HL-60 (cell line): ENCODE measurements at places on chromosomes 13 and 19.

- DNase-seq: no peak
Measured at GRCh38 chr13:111267205-111267604, 53.2 kb upstream of the TEX29 start.

GRCh38 chr13:88932950-88933349 lies 1261.8 kb downstream of the SLITRK5 start:
- DNase-seq: no peak

DNA sequence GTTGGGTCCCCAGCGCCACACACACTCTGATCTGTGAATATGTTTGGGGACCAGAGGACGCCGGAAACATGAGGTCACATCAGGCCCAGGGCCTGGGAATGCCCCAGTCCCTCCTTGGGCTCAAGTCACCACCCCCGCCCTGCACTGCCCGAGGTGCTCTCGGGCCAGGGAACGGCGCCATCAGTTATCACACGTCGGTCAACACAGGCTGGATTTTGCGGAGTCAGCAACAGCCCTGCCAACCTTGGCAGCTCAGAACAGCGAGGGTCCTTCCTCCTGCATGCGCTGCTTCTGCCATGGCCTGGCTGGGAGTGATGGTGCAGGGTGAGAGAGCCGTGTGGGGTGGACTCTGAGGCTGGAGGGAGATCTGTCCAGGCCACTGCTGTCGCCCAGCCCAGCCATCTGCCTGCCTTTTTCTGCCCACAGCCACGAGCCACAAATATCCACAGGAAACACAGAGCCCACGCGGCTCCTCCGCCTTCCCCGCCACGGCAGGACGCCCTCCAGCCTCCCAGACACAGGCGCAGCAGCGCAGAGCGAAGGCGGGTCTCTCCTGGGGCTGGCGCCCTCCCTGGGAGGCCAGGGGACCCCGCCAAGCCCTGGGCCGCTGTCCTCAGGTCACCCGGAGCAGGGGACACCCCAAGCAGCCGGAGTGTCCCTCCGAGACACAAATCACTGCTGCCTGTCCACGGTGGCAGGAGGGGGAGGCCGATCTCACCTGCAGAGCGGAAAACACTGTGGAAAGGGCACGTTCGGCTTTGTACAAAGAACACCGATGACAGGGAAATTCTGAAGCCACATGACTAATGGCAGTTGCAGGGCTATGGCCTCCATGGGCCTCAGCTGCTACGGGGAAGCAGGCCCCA lies 31.6 kb upstream of the CACTIN start:
- no peak for DNase-seq

DNA sequence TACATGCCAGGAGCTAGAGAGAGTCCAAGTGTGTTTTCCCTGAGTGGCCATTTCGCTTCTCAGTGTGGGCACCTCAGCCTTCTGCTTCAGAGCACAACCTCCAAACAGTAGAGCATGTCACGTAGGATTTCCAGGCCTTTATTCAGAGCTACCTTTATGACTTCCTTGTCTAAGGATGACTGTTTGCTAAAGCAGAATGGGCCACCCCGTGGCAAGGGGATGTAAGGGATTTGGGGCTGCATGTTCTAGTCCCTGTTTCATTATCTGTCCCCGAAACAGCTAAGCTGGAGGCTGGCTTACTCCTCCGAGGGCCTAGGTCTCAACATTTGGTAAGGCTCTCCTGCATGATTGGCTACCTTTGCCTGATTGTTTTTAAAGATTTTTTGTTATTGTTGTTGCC lies 6.0 kb downstream of the RNASEH2B start:
- DNase-seq: peak; percentile 89

GRCh38 chr13:93922063-93922855 lies 557.2 kb downstream of the DCT start:
- no peak for DNase-seq

GRCh38 chr13:100535426-100536135 lies 53.0 kb downstream of the GGACT start:
- DNase-seq: no peak

DNA sequence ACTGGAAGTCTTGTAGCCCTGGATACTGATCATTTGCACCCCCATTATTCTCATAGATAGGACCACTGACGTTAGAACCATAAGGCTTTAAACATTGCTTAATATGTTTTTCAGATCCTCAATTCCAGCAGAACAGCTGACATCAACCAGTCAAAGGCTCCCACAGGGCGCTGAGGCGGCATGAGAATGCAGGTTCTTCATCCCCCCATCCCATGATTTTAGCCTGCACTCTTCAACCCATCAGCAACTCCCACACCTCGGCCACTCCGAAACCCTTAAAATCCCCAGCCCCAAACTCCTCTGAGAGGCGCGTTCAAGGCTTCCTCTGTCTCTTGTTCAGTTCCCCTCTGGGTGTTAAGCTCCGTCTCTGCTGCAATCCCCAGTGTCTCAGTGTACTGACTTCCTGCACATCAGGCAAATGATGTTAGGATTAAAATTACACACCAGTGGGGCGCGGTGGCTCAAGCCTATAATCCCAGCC lies 24.3 kb upstream of the LAMP1 start:
- peak; percentile 78 for DNase-seq

GRCh38 chr13:41306271-41307145 lies 4.6 kb upstream of the NAA16 start:
- no peak for DNase-seq

- no peak for DNase-seq
Measured at GRCh38 chr13:48334534-48335127, 31.1 kb downstream of the RB1 start.

- no peak for DNase-seq
Measured at GRCh38 chr19:36058481-36059179, 3.9 kb downstream of the WDR62 start.

DNA sequence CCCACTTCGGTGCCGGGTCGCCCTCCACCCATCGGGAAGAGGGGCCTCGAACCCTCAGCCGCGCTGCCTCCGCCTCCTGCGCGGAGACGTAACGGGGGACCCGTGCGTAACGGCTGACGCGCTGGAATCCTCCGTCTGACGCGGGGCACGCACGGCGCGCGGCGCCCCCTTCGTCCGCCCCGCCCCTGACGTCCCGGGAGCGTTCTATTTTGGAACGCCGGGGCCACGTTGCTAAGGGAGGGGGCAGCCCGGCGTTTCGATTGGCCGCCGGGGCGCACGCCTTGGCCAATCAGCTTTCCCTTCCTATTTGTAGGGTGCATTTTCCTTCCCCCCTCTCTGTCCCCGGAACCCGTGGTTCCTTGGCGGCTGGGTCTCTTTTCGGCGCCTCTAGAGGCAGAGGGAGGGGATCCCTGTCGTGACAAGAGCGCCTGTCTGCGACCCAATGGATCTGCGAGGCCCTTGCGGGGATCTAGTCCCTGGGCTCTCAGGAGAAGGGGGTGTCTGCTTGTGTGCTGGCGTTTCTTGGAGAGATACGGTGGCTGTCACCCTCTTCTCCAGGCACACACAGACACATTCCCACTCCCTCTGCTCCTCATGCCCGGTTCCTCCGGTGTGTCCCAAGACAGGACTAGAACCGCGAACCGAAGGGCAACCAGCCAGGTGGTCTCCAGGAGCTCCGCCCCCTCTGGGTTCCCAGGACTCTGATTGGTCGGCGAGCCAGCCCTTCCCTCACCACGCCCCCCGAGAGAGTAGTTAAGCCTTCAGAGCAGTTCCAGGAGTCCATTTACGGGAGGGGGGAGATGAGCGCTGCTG lies 1.5 kb downstream of the FOSB start:
- peak; percentile 95 for DNase-seq

GRCh38 chr13:41286370-41286769 lies 23.0 kb upstream of the MTRF1 start:
- DNase-seq: no peak

GRCh38 chr13:51070005-51070649 lies 40.9 kb downstream of the C13orf42 start:
- DNase-seq: peak; percentile 49

- no peak for DNase-seq
Measured at GRCh38 chr13:71240911-71241310, 626.1 kb downstream of the DACH1 start.

GRCh38 chr13:73722120-73722519 lies 412.1 kb downstream of the KLF12 start:
- no peak for DNase-seq

DNA sequence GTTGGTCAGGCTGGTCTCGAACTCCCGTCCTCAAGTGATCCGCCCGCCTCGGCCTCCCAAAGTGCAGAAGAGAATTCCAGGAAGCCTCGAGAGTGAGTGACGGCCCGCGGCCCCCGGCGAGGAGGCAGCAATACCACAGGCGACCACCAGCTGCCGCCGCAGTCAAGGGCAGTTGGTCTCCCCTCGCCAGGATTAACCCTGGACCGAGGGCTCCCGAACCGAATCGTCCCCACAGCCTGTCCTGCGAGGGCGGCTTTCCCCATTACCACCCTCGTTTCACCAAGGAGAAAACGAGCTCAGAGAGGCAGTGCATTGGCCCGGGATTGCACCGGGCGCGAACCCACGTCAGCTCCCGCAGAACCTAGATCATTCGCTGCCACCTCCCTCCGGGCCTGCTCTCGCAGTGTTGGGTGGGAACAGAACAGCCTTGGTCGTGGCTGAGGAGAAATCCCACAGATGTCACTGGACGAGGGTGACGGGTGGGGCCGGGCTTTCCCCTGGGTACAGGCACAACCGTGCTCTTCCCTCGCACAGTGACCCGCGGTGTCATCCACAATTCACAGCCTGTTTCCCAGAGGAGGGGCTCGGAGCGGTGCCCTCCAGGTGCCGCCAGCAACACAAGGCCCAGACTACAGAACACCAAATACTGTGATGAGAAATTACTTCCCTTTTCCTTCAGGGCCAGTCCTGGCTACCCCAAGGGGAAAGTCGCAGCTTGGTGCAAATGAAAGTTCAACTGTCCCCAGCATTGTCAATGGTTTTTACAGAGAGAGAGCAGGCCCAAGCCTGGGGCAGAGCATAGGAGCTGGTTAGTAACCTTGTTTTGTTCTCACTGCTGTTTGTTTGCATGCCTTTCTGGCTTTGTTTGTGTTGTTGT lies 24.8 kb downstream of the C2CD4C start:
- DNase-seq: no peak

DNA sequence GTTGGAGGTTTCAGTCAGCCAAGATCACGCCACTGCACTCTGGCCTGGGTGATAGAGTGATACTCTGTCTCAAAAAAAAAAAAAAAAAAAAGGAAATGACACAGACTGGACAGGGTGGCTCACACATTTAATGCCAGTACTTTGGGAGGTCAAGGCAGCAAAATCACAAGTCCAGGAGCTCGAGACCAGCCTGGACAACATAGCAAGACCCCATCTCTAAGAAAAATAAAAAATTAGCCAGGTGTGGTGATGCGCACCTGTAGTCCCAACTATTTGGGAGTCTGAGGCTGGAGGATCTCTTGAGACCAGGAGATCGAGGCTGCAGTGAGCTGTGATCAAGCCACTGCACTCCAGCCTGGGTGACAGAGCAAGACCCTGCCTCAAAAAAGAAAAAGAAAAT lies 22.6 kb upstream of the NAPA start:
- DNase-seq: no peak

GRCh38 chr13:95444006-95444730 lies 108.4 kb upstream of the CLDN10 start:
- DNase-seq: no peak

DNA sequence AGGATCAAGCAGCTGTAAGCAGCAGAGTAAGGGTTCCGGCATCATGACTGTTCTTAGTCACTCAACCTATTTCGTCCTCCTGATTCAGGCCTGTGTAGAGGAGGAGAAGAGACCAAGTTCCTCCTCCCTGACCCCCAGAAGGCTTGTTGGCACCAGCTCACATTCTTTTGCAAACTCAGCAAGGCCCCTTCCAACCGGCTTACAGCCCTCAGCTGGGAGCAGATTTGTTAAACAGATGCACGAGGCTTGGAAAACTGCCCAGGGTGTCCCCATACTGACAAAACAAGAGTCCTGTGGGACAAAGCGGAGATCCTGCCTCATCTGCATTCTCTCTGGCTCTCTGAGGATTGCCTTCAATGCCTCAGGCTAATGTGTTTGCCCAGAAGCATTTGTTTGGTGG lies 113.2 kb upstream of the SOX21 start:
- DNase-seq: no peak

DNA sequence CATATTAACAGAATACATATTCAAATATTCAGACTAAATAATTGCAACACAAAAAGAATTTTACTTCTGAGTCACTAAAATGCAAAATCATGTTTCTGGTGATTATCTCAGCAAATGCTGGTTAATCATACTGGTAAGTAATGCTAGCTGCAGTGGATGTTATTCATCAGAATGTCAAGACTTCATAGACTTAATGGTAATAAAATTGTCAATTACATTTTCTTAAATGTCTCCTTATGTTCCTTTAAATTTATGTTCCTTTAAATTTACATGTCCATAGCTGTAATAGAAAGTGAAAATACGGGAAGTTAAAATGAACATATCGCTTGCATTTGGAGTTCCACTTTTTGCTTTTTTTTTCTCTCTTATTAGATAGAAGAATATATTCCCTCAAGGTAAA lies 853.0 kb downstream of the SLITRK6 start:
- no peak for DNase-seq

GRCh38 chr19:2249010-2249866 lies at the start of gene AMH:
AMH (plus strand) TSS chr19:2249323; CDS start chr19:2249333, 10 bp downstream.
- no peak for DNase-seq

- DNase-seq: no peak
Measured at GRCh38 chr13:111253365-111253872, 67.0 kb upstream of the TEX29 start.

DNA sequence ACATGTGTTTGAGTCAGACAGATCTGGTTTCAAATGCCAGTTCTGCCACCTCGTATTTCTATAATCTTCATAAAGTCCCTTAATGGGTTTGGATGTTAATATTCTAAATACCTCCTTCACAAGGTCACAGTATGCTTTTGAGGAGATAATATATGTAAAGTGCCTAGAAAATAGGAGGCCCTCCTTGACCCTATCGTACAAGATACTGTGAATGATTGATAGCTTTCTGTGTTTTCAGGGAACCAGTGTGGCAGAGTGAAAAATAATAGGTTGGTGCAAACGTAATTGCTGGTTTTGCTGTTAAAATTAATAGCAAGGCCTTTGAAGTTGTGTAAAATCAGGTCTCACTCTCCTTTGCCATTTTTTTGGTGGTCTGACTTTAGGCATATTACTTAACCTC lies 77.5 kb upstream of the SCEL start:
- DNase-seq: no peak

DNA sequence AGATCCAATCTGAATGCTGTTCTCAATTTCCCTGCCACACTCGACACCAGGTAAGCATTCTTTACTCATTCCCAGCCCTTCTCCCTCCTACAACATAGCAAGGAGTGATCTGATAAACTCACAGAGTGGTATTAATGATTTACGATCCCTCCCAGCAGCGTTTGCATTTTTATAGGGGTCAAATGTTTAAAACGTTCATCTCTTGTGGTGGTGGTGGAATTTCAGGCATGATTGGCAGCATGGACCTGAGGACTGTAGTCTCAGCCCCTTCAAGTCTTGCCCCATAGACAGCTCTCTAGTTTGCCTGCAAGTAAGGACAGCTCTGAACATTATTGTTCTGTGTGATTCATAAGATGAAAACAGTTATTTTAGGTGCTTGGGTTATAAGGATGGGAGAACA lies 565.7 kb downstream of the EFNB2 start:
- no peak for DNase-seq

- peak; percentile 88 for DNase-seq
Measured at GRCh38 chr19:35742121-35742724, at the start of gene IGFLR1. IGFLR1 (minus strand) TSS chr19:35742452; CDS start chr19:35741180, 1,272 bp downstream.

- peak; percentile 94 for DNase-seq
Measured at GRCh38 chr13:20993661-20994440, 67.5 kb downstream of the LATS2 start.
